ENCODE measurements at places on chromosomes 12 and 14.

DNA sequence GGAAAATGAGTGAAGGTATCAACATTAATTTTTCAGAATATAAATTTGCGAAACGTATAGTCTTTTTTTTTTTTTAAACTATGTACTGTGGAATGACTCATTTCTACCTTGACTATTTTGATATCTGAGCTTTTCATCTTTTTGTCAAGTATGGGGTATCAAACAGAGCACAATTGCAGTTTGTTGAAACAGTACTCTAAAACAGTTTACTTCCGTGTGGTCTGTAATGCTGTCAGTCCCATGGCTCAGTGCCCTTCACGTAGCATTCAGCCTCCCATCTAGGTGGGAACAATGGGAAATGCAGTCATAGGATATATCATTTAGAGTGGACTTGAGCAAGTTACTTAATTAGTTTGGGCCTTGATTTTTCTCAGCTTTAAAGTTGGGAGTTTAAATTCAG lies 139.5 kb downstream of the ERC1 start:
- DNase-seq = no peak

- DNase-seq = no peak
Observed at GRCh38 chr12:6956021-6956727, 5.0 kb downstream of the PTPN6 start.

GRCh38 chr12:7180685-7181084 lies 8.8 kb upstream of the PEX5 start:
- DNase-seq = peak; percentile 73

GRCh38 chr14:94660306-94660946 lies 48.2 kb downstream of the SERPINA3 start:
- DNase-seq = no peak

DNA sequence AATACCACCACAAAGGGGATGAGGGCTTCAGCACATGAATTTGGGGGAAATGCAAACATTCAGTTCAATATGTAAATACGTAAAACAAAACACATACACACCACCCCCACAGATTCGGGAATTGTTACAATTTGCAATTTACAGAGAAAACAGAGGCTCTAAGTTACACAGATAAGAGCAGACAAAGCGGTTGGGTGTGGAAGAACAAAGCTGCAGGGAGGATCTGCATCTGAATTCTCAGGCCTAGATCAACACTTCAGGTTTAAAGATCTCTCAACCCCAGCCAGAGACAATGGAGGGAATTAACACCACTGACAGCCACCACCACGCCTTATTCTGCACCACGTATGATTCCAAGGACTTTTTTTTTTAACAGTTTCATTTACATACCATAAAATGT lies 375.5 kb downstream of the BCL11B start:
- no peak for DNase-seq

All from ELR (cell line).